ENCODE measurements at places on chromosomes 7 and 10.

- DNase-seq, result no peak
Observed at GRCh38 chr10:15606377-15606776, 113.3 kb downstream of the ITGA8 start.

- peak; percentile 34 for DNase-seq
Observed at GRCh38 chr10:48289501-48290238, 15.2 kb upstream of the FRMPD2 start.

GRCh38 chr7:82331234-82331633, 112.3 kb downstream of the CACNA2D1 start:
- no peak for DNase-seq

DNA sequence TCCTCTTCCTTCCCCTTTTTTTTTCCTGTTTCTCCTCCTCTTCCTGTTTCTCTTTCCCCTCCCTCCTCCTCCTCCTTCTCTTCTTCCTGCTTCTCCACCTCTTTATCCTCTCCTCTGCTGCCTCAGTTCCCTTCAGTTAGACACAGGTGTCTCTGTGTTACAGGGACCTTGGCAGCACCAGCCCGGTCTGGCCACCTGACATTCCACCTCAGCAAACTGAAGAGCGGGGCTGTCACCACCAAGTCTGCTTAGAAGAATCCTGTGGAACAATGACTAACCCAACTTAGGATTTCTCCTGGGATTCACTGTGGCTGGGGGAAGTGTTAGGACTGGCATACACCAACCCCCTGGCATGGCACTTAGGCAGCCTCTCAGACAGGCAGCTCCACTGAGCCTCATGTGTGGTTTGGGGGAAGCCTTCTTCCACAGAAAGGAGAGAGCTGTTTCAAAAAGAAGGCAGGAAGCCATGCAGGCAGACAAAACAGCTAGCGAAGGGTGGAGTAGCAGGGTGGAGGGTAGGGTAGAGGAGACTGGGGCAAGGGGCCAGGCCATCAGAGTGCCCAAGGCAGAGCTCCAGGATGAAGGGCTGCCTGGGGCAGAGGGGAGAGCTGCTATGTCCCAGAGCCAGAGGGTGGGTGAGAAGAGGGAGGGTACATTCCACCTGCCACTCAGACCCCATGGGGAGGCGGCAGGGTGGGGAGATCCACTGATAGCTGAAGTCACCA, 13.2 kb upstream of the GDF10 start:
- peak; percentile 19 for DNase-seq

DNA sequence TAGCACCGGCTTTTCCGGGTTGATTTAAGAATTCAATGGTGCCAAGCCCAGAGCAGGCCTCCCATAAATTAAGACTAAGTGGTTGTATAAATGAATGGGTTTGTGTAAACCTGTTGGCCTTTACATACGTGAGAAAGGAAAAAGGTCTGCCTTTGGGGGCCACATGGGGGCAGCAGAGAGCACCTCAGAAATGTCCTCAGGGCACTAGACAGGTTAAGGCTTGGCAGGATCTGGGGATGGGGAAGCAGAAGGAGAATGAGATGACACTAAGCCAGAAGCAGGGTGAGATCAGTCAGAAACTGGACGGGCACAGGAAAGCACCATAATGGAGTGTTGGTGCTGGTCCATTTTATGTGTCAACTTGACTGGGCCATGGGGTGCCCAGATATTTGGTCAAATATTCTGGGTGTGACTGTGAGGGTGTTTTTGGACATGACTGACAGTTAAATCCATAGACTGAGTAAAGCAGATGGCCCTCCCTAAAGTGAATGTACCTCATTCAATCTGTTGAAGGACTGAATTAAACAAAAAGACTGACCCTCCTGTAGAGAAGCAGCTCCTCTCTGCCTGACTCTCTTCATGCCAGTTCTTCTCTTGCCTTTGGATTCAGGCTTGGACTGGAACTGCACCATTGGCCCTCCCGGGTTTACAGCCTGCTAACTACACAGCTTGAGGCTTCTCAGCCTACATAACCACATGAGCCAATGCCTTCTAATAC, 58.9 kb downstream of the FRMPD2 start:
- peak; percentile 27 for DNase-seq

GRCh38 chr7:25772802-25773201, 379.2 kb upstream of the NFE2L3 start:
- no peak for DNase-seq

GRCh38 chr7:158053183-158053915, 534.3 kb downstream of the PTPRN2 start:
- no peak for DNase-seq

GRCh38 chr10:126455766-126456405, 67.6 kb upstream of the ADAM12 start:
- no peak for DNase-seq

DNA sequence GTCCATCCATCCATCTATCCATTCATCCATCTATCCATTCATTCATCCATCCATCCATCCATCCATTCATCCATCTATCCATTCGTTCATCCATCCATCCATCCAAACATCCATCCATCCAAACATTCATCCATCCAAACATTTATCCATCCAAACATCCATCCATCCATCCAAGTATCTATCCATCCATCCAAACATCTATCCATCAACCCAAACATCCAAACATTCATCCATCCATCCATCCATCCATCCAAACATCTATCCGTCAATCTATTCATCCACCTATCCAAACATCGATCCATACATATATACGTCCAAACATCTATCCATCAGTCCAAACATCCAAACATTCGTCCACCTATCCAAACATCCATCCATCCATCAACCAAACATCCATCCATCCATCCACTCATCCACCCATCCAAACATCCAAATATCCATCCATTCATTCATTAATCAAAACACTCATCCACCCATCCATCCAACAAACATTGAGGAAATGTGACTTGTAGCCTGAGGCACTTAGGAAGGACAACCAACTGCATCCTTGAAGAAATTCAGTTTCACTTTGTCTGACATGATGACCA, 28.8 kb upstream of the MYH16 start:
- no peak for DNase-seq

- DNase-seq, result no peak
Observed at GRCh38 chr7:85719981-85720953, 533.4 kb upstream of the SEMA3D start.

DNA sequence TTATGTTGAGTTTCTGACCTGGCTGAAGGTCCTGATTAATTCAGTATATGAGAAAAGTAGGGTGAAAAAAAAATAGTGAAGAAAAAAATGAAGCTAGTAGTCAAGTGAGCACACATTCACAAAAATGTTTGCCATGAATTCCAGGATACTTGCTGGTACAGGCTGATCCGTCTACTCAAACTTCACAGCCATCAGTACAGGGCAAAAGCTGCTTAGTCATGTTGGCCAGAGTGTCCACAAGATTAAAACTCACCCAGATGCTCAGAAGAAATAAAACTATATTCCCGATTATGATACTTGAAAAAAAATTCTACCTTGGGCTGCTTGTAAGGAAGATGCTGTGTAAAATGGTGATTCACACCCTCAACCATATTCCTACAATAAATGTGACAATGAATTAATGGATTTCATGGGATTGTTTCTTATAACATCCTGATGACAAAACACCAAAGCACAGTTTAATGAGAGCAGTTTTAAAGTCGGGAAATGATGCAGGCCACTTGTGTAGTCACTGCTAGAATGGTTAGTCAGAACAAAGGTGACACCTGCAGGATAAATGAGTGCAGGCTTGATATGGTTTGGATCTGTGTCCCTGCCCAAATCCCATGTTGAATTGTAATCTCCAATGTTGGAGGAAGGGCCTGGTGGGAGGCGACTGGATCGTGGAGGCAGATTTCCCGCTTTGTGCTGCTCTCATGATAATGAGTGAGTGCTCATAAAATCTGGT, 49.2 kb upstream of the ANKRD1 start:
- no peak for DNase-seq

DNA sequence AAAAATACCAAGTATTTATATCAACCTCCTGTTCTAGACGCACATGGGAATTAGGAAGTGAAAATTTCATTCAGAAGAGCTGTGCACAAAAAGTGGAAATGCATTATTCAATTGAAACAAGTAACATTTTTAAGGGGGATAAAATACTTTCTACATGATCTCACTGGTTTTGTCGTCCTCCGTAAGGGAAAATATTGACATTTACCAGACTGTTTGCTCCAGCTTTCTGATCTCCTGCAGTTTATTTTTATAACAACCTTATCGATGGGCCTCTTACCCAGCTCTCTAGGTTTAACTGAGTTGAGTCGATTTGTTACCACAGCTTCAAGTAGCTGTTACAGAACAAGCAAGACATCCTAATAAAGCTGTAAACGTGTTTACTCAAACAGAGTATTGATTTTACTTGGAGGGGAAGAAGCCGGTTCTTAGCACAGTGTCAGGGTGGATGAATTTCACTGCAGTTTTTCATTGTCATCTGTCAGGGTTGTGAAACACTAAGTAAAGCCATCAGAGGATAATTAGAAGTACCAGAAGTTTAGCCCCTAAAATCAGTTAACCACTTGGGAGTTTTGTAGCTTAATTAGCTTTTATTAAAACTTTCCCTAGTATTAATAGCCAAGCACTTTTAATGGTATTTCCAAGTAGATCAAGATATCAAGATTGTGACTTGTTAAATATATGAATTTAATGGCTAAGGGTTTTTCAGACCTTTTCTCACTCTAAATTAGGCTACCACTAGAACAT, 142.6 kb upstream of the KAT6B start:
- DNase-seq, result no peak

DNA sequence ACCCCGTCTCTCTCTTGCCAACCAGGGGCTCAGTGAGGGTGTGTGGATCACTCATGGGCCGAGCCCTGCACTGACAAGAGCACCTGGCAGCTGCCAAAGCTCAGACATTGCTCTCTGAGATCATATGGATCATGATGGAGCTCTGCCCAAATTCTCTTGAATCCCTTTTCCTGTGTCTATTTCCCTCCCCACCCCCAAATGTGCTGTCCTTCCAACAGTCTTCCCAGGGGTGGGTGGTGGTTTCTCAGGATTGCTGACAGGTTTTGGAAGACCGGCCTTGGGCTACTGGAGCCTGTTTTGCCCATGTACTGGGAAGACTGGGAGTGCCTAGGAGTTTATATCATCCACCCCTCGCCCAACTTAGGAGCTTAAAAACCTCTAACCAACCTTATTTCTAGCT, 10.5 kb downstream of the ARHGAP22 start:
- DNase-seq, result no peak

- DNase-seq, result no peak
Observed at GRCh38 chr10:14056610-14057332, 274.0 kb downstream of the FRMD4A start.

GRCh38 chr7:110786328-110786965, 304.5 kb upstream of the LRRN3 start:
- no peak for DNase-seq
